ENCODE measurements at places on chromosomes 1 and 21.

DNA sequence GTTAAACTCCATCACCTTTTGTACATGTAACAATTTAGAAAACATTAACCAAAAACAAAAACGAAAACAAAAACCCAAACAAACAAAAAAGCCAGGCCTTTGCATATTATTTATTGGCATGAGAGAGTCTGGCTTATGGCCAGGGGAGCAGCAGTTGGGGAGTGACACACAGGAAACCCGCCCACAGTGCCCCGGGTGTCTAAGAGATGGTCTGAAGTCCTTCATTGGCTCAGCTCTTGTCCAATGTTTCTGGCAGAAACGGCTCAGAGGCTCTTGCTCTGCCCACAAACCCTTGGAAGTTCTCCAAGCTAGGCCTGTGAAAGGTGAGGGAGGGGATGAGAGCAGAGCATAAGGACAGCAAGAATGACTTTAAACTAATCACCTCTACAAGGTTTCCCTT is 131.5 kb downstream of the CNIH3 start:
- no peak for DNase-seq

DNA sequence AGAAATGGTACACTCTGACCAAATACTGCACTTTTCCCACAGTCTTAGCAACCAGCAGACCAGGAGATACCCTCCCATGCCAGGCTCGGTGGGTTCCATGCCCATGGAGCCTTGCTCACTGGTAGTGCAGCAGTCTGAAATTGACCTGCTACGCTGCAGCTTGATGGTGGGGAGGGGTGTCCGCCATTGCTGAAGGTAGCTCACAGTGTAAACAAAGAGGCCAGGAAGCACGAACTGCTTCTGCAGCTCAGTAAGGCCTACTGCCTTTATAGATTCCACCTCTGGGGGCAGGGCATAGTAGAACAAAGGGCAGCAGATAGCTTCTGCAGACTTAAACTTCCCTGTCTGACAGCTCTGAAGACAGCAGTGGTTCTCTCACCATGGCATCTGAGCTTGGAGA is 12.3 kb upstream of the IFI44L start:
- DNase-seq: no peak

GRCh38 chr1:156750711-156751450 is 594 bp downstream of the HDGF start:
- no peak for DNase-seq

DNA sequence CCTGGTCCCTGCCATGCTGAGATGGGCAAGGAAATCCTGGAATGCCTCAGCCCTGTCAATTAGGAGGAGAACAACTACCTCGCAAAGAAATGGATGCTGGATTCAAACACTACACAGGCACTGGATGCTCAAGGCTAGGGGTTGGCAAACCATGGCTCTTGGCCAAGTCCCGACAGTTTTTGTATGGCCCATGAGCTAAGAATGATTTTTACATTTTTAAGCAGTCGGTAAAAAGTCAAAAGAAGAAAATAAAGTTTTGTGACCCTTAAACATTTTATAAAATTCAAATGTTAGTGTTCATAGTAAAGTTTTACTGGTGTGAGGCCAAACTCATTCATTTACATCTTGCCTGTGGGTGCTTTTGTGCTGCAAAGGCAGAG is 6.5 kb downstream of the CDK18 start:
- DNase-seq: no peak

DNA sequence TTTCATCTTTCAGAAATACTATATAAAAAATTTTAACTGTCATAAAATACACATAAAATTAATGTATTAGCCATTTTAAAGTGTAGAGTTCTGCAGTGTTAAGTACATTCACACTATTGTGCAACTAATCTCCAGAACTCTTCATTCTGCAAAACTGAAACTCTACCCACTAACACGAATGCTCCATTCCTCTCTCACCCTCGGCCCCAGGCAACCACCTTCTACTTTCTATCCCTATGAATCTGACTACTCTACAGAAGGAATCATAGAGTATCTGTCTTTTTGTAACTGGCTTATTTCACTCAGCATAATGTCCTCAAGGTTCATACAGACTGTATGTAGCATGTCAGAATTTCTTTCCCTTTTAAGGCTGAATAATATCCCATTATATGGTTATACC is 43.4 kb downstream of the LTN1 start:
- no peak for DNase-seq

- DNase-seq: no peak
These were observed 147.4 kb upstream of the USP24 start for GRCh38 chr1:55362558-55362957.

DNA sequence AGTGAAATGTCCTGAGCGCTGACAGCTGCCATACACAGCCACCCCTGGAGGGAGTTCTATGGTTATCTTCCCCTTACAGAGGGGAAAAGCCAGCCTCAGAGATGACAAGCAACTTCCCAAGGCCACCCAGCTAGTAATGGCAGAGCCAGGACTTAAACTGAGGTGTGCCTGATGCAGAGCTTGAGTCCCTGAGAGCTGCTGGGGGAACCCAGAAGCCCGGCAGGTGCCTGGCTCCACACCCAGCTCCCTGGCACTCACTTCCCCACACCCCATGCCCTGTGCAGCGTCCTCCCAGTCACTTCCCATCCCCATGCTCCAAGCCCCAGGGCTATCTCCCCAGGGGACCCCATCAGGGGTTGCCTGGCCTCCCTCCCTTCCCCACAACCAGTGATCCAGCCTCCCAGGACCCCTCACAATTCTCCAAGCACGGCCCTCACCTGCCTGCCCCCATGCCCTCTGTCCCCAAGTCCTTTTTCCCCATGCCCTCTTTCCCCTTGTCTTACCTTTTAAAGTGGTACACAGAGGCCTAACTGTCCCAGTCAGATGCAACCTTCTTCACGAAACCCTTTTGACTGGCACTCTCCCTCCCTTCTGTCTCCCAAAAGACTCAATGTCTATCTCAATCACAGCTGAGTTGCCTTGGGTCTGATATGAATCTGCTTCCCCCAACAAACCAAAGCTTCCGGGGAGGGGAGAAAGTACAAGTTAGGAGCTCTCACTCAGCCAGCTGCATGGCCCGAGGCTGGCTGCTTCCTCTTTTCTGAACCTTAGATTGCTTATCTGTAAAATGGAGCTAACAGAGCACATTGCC is 39.8 kb upstream of the LRP8 start:
- no peak for DNase-seq
